Neuronal stem cell (in vitro differentiated cells): ENCODE measurements at places on chromosomes 7 and 10.

DNA sequence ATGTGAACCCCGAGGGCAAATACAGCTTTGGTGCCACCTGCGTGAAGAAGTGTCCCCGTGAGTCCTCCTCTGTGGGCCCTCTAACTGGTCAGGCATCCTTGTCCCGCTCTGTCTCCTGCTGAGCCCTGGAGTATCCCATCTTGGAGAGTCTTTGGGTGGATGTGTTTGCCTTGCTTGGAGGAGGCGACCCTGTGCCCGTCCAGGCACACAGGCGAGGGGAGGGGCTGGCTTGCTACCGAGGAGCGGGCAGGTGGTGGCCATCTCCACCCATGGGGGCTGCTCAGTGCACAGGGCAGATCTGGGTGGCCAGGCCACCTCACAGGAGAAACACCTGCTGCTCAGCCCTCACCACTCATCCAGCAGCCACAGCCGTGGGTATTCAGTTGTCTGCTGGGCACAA is 135.3 kb downstream of the EGFR start:
- no peak for DNase-seq

- no peak for DNase-seq
Observed at GRCh38 chr7:123661765-123662164, 6.1 kb downstream of the LMOD2 start.

GRCh38 chr7:32062150-32062549 is 8.1 kb downstream of the PDE1C start:
- no peak for DNase-seq

DNA sequence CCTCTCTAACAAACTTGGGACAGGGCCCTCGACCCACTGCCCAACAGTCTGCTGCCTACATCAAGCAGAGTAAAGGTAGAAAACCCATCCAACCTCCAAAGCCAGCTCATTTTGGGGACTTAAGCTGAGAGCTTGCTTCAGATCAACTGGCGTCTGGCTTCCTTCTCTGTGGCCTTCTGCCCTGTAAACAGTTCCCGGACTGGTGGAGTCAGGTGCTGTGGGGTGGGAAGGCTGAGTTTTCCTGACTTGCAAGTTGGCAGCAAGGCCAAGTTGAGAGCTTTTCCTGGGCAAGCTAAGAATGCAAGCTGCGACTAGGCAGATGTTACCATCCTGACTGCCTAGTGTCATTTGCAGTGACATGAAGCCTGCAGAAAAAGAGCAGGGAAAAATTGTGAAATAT is 3.7 kb downstream of the GALNT17 start:
- no peak for DNase-seq

DNA sequence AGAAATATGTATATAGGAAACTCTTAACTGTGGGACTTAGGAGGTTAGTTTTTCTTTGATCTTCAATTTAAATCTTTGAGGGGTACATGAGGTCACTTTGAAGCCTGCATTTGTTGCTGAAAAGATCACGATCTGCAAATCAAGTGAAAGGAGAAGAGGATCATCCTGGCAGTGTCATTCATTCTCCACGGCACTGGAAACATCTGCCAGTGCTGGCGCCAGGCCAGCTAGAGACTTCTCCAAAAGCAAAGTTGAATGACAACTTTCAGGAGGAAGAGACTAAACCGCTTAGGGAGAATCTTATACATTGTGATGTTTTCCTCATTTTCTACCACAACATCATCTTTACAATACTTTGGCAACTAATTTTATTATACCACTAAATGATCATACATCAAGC is 42.5 kb downstream of the MRC1 start:
- DNase-seq = no peak

DNA sequence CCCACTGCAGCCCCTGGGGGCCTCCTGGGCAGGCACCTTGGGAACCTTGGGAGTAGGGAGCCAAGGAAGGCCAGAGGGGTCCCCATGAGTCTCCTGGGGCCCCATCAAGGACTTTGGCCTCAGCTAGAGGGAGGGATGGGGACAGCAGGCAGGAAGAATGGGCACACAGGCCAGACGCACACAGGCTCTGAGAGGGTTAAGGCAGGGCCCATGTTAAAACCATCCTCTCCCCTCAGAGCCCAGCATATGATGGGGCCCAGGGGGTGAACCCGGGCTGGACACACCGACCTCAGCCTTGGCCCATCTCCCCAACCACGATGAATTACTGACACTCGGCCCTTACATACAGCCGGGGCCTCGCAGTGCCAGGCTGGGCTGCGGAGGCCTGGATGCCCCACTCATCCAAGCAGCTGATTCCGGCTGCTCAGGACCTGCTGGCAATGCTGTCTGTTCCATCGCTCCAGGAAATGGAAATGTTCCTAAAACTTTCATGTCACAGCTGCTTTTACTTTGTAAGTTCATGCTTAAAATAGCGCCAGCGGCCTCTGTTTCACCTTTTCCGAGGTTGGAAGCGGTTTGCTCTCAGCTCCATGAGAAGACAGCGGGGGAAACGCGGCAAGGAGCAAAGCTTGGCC is 17.3 kb upstream of the INPP5A start:
- no peak for DNase-seq

- no peak for DNase-seq
Observed at GRCh38 chr10:24790073-24790472, 66.4 kb upstream of the ARHGAP21 start.

DNA sequence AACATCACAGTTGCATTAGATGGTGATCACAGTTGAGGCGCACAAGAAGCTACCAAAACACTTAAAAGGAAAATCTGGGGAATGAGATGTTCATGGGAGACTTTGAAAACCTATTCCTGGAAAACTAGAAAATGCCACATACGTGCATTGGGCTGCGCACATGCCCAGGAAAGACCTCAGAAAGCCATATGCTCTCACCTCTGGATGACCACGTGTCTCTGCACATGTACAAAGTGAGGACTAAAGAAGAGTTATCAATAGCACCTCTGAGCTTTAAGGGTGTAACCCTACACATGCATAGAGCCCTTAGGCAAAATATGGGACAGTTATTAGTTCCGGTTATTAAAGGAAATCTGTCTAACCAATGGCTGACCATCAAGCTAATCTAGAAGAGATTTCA is 77.7 kb downstream of the CRPPA start:
- no peak for DNase-seq

DNA sequence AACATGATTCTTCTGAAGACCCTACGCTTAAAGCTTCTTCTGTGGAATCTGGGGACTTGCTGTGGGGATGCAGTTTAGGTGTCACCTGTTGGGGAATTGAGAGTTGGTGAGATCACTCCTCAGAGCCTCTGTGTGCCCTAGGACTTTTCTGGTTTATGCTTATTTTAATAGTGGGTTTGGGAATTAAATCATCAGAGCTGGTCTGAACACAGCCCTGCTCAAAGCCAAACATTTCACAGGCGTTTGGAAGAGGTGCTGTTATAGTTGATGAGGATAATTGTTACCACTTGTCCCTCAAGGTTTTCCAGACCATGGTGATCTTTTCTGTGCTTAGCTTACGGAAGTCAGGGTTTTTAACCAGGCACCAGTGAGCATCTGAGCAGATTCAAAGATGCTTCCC is 106.1 kb downstream of the EBLN1 start:
- DNase-seq = no peak

- no peak for DNase-seq
Observed at GRCh38 chr7:15832996-15833395, 146.5 kb upstream of the MEOX2 start.

DNA sequence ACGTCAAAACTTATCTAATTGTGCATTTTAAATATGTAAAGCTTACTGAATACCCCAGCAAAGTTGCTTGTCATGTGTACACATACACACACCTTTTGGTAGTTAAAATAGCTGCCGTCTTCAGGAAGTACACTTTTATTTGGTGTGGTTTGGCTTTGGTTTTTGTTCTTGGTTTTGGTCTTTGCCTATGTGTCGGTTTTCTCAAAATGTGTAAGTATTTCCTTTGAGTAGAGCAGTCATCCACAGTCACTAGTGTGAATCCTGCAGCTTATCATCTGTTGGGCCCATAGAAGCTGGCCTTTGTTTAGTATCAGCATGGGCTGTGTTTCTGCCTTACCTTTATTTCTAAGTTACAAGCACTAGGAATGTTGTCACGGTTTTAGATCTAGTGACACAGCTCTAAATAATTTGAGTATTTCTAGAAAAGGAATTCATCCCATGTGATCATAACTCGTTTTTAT is 35.3 kb downstream of the NET1 start:
- DNase-seq = no peak

- DNase-seq = no peak
Observed at GRCh38 chr10:22323538-22324305, 2.8 kb downstream of the BMI1 start.

DNA sequence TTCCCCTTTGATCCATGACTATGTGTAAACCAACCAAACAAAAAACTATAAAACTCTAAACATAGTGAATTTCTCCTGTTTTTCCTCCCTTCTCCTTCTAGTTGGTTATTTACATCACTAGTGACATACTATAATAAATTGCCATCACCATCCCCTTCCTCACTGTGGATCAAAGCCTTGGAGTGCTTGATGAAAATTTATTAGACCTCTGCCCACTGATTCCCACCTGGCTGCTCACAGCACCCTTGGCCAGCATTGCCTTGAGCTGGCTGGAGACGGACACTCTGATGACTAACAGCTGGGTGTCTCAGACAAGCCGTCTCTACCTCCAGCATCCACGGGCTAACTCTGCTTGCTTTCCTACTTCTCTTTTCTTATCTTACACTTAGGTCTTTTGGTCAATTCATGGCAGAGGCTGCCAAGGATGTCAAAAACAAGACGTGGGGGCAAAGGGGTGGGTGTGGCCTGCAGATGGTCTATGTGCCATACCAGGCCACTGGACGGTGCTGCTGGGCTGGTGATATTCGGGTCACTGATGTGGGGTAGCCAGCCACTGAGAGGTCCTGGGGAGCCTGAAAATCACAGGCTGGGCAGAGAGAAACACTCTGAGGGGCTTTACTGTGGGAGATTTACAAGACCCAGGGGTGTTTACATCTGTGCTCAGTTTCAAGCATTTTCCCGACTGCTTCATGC is 207.8 kb downstream of the TAX1BP1 start:
- DNase-seq = no peak

DNA sequence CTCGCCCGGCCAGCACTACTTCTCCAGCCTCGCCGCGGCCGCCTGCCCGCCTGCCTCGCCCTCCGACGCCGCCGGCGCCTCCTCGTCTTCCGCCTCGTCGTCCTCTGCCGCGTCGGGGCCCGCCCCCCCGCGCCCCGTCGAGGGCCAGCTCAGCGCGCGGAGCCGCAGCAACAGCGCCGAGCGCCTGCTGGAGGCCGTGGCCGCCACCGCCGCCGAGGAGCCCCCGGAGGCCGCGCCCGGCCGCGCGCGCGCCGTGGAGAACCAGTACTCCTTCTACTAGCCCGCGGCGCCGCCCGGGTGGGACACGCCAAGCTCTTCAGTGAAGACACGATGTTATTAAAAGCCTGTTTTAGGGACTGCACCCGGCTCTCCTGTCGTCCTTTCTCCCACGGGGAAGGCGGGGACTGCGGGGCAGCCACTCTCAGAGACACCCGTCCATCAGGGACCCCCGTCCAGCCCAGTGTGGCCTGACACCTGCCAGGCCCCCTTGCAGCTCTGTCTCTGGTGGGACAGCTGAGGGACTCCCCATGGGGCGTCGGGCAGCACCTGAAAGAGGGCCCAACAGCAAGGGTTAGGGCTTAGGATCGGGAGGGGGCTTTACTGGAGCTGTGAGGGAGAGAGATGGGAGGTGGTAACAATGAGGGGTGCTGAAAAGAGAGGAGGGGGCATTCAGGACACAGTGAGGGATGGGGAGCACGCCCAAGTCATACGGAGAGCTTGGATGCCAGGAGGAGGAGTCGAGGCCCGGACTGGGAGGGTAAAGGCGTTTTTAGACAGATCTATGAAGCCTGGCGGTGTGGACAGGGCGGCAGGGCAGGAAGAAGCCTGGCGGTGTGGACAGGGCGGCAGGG is 34.7 kb downstream of the SPDYE6 start:
- DNase-seq = no peak

GRCh38 chr7:139680676-139681462 is 96.9 kb downstream of the HIPK2 start:
- no peak for DNase-seq

- no peak for DNase-seq
Observed at GRCh38 chr10:100020886-100021253, 11.1 kb upstream of the DNMBP start.

- DNase-seq = no peak
Observed at GRCh38 chr7:142353147-142354060, 95.5 kb upstream of the PRSS58 start.

DNA sequence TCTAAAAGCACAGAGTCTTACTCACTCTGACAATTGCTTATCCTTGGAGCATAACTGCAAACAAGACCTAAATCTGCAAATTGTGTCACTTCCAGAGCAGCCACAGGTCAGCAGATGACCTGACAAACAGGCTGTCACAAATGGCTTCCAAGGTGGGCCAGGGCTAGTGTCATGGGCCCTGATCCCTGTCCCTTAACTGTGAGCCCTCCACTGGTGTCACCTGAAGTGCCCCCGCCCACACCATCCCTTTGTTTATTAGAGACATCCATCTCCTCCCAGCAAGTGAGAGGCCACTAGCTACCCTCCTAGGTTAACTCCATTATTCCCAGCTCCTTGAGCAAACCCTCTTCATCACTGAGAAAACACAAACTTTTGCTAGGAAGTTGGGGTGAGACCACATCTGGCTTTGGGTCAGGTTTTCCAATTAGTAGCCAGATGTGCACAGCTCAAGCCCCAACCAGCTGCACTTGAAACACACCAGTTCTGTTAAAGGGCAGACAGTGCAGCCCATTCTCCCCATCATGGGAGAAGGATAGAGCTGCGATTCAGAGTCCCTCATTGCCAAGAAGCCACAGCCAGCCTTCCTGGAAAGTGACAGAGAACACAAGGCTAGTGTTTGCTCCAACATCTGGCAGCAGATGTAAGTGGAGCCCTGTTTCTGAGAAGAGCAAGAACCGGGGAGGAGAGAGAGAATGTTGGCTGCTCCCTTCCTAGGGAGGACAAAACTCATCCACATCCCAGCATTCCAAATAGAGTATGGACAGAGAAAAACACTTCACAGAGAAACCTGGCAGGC is 75.7 kb upstream of the NANOS1 start:
- DNase-seq = no peak

- no peak for DNase-seq
Observed at GRCh38 chr10:21281765-21282484, 243.6 kb downstream of the SKIDA1 start.

DNA sequence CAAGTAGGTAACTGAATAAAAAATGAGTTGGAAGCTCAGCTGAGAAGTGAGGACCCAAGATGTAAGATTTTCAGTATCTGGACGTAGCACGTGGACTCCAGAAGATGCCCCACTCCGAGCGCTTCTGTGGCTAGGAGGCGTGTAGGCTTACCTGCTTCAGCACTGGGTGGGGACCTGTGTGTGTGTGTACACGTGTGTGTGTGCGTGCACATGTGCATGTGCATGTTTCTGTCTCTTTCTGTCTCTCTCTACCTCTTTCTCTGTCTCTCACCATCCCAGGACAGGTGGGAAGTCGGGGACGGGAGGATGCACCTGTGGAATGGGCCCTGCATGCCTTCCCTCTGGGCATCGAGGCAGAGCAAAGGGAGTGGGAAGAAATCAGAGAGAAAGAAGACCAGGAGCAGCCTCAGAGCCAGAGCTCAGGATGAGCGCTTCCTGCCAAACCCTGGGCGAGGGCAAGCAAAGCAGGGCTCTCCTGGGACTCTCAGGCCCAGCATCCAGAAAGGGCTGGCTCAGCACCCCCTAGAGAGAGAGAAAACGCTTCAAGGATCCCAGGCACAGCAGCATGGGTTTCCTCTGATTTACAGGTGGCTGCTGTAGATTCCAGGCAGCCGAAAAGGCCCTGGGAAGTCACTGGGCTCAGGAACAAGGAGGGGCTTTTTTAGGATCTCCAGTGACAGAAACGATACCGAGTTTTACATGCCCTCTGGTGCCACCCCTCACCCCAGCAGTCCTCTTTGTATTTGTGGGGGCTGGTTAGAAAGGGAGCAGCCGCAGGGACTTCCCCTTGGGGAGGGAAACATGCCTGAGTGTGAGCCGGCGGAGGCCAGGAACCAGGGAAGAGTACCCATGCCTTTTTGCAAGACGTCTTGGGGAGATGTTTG is 28.5 kb downstream of the CXCL12 start:
- DNase-seq = no peak
